Cortex of kidney (tissue), 1 donor: ENCODE measurements at places on chromosomes 12 and 14.

DNA sequence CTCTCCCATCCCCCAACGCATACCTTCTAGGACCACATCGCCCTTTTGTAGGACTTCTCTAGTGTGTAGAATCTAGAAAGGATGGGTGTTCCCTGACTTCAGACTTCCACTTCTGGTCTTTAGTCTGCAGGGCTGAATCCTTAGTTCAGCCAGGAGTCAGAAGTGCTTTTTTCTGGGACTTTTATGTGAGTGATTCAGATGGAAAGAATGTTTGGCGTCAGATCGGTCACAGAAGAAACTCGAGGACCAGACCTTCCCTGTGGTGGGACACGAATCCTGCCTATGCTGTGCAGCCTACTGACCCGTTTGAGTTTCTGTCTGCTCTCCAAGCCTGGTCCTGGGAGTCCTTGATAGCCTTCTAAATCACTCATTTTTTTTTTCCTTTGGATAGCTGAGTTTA is 165.4 kb upstream of the SSTR1 start:
- no peak for DNase-seq

GRCh38 chr12:43795716-43796280 is 10.3 kb downstream of the TWF1 start:
- DNase-seq, result no peak

GRCh38 chr14:92760524-92760805 is 12.0 kb upstream of the LGMN start:
- no peak for DNase-seq

DNA sequence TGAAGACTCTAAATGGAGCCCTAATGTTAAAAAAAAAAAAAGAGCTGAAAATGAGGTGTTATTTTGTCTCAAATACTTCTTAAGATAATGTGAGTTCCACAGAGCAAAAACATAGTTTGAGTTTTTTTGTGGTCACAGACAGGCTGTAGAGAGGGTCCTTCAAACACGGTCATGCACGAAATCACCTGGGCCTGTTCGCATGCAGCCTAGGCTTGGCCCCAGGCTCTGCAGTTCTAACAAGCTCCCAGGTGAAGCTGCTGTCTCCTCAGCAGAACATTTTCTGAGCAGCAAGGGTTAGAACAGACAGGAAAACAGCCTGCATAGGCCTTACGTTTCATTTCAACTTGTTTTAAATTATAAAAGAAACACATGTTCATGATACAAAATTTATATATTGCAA is 65.4 kb upstream of the TBPL2 start:
- DNase-seq, result no peak

DNA sequence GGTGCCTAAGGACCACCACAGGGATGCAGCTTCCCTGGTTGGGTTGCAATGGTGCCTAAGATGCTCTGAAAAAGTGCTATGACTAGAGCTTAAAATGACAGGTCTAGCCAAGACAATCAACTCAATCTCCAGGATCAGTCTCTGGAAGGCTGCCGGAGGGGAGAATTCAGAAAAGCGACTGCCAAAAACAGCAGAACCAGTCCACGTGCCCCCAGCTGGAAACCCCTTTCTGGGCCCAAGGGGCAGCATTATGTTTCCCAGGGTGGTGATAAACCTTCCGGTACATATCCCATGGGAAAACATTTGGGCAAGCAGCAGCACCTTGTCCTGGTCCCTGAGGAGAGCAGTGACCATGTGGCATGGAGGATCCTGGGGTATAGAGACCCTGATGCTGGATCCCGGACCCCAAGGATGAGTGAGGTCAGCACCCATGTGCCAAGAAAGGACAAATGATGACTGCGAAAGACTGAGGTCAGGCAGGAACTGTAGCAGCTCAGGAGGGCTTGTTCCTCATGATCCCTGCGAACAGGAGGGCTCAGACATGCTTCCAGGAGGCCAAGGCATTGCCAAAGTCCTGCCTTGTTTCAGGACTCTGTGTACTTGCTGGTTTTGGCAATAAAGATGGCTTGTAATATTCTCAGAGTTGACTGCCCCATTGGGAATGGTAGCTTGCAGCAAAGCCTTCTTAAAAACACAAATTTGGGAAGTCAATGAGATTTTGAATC is 49.9 kb upstream of the LTBP2 start:
- no peak for DNase-seq

GRCh38 chr14:74582910-74583581 is 29.0 kb downstream of the LTBP2 start:
- DNase-seq, result no peak

DNA sequence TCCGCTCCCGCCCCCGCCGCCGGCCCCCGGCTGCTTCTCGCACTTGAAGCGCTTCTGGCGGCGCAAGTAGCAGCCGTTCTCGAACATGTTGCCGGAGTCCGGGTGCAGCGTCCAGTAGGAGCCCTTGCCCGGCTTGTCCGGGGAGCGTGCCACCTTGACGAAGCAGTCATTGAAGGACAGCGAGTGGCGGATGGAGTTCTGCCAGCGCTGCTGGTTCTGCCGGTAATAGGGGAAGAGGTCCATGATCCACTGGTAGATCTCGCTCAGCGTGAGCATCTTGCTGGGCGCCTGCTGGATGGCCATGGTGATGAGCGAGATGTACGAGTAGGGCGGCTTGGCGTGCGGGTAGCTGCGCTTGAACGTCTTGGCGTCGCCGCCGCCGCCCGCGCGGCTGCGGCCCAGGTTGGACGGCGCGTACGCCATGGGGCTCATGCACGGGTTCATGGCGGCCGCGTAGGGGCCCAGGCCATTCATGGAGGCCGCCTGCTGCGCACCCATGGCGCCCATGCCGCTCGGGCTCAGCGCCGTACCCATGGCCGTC is 3.0 kb downstream of the FOXA1 start:
- DNase-seq, result no peak

- no peak for DNase-seq
These were observed 114.8 kb downstream of the PLXNC1 start for GRCh38 chr12:94263011-94263811.

DNA sequence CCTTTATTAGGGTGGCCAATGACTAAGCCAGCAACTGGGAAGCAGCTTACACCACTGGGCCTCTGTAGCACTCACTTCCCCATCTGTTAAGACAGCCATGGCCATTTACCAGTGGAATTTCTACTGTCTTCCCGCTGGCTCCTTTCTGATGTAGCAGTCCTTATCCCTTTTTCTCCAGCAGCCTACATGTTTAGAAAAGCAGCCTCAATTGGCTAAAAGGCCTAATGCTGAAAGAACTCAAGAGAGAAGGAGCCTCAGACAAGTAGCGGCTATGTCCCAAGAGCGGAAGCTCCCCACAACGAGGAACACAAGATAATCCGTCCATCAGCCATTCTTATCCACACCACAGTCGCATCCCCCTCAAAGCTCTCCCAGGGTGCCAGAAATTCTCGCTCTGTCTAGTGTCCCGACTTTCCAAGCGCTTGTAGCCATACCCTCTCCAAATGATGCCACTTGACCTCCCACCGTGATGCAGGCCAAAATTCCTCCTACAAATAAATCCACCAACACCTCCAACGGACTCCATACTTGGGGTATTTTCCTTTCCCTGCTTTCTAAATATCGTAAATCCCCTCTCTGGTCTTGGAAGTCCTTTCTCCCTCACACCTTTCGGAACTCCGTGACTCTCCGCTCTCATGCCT is 624 bp downstream of the M6PR start:
- DNase-seq, result no peak

GRCh38 chr12:25438638-25439037 is 114.4 kb downstream of the LMNTD1 start:
- DNase-seq, result no peak

- DNase-seq, result no peak
These were observed 182.7 kb downstream of the TMX1 start for GRCh38 chr14:51422704-51423103.

GRCh38 chr12:50041962-50042361 is 15.4 kb upstream of the ASIC1 start:
- DNase-seq, result no peak

DNA sequence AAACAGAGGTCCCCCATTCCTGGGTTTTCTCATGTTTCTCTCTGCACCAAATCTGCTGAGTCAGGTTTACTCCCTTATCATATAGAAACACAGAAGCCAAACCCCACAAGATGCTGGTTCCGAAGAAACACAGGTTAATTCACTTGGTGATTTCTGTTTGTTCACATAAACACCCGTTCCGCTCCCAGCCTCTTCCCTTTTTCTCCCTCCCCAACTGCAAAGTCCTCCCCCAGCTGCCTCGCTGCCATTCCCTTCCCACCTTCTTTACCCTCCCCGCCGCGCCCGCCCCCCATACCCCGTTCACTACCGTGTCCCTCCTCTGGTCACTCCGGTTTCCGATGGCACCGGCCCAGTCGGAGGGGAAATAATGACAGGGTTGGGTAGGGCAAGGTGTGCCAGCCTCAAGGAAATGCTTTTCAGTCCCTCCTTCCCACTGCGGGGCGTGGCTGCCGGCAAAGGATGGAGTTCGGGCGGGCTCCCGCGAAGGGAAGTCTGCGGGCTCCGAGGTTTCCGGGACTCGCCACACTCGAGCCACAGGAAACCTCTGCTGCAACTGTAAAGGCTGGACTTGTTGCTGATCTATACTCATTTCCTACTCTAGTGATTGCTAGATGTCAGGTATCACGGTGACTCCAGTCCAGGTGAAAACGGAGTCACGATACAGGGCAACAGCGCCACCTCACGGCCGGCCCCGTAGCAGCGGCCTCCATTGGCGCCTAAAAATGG is at the start of gene STYK1:
Gene STYK1 (minus strand): TSS at position 394 of the 726 bp plus-strand sequence. CDS start 39,434 bp downstream, outside the sequence.
- DNase-seq, result no peak

- no peak for DNase-seq
These were observed 746.6 kb downstream of the LRFN5 start for GRCh38 chr14:42353315-42353714.

- no peak for DNase-seq
These were observed 21.4 kb downstream of the ACVR1B start for GRCh38 chr12:51972849-51973273.

DNA sequence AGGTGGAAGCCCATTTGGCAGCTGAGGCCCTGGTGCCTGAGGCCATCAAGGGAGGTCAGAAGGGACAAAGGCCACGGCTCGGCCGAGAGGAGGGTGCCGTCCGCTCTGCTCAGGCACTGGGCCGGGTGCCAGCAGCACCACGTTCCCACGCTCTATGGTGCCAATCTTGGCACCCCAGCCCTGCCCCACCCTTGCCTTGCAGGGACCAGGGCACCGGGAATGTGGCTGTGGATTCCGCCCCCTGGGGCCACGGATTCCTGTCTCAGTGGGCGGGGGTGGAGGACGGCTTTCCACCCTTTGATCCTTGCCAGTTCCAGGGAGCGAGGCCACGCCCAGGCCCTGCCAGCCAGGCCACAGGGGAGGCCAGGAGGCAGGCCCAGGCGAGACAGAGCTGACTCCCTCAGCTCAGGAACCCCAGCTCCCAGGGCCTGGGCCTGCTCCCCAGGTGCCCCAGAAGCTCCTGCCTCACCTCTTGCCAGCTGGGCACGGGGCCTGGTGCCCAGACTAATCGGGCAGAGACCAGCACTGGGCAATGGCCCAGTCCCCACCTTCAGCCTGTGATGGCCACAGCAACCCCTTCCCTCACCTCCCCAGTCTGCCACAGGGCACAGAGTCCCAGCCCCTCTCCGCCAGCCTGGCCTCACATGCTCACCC is 26.4 kb upstream of the GPR132 start:
- DNase-seq, result no peak

DNA sequence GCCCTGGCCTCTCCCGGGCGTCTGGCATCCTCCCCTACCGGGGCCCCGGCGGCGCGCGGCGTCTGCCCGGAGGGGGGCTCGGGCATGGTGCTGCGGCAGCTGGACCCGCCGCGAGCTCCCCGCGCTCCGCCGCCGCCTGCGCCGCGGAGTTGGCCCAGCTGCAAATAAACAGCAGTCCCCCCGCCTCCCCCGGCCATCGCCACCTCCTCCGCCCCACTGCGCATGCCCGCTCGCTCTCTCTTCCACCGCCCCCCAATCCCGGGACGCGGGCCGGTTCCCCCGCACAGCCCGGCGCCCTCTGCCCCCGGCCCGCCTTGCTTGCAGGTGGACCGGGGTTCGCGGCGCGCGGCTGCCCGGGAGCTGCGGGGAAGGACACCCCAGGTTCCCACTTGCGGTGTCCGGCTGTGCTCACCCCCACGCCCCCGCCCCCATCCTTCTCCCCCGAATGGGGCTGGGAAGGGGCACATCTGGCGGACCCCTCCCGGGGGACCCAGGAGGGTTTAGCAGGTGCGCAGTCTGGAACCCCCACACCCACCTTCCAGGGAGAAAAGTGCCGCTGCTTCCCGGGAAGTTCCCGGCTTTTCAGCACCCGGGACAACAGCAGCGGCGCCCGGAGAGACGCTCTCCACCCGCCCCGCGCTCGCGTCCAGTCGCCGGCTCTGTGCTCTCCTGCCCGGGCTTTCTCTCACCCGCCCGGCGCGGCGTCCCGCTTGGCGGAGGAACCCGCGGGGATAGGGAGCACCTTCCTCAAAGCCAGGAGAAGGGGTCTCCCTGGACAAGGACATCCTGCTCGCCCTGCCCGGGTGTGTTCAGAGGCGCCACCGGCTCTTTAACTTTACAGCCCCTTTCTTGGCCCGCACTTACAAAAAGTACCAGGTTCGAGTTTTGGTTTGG is at the start of gene TMTC1:
Gene TMTC1 (minus strand): TSS at position 170 of the 894 bp plus-strand sequence. CDS start 191 bp downstream, outside the sequence.
- DNase-seq, result no peak

GRCh38 chr12:42585154-42585840 is 4.2 kb downstream of the PRICKLE1 start:
- DNase-seq, result no peak

- no peak for DNase-seq
These were observed 97.0 kb downstream of the TMEM30B start for GRCh38 chr14:61184112-61184511.

DNA sequence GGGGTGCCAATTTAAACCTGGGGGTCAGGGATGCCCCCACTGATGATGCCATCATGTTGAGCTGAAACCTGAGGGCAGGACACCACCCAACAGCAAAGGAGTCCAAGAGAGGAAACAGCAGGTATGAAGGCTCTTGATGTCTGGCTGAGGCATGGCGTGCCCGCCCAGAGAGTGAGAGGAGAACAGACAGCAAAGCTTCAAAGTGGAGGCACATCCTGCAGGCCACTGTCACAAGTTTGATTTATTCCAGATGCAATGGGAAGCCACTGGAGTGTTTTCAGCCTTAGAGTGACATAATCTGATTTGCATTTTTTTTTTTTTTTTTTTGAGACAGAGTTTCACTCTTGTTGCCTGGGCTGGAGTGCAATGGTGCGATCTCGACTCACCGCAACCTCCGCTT is 34.8 kb downstream of the IRF2BPL start:
- no peak for DNase-seq

DNA sequence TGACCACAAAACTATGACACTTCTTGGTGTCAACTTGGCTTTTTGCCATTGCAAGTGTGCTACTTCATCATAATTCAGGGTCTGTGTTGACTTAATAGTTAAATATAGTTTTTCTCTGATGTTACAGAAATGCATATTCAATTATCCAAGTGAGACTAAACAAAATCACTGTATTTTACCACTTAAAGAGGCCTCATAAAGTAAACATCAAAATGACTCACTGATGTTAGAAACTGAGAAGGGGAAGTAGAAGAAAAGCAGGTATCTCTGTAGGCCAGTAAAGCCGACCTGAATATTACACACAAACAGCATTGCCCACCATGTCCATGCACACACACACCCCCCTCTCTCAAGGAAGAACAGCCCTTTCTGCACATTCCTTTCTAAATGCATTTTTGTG is 55.4 kb downstream of the RPAP3 start:
- DNase-seq, result no peak
